Stimulated activated CD4-positive, alpha-beta T cell treated with anti-CD3 and anti-CD28 coated beads, TNF-alpha, amount 100 ng/mL, for 48 hours (primary cell): ENCODE measurements at places on chromosomes 5 and 9.

- no peak for DNase-seq
These were observed 116.2 kb downstream of the PRELID2 start for GRCh38 chr5:145718956-145719355.

DNA sequence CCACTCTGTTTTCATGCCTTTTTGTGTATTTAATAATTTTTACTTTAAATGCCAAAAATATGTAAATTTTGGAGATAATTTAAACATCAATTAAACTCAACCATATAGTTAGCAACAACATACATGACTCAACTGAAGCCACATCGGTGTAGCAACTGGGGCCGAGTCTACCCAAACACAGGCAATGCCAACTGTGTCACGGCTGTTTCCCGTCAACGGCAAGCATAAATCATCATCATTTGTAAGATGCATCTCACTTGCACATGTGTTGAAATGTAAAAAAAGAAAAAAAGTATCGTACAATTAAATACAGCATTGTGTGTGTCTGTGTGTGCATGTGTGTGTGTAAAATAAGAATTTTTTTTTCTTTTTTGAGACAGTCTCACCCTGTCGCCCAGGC, 160.1 kb upstream of the TAS2R1 start:
- DNase-seq, result no peak

DNA sequence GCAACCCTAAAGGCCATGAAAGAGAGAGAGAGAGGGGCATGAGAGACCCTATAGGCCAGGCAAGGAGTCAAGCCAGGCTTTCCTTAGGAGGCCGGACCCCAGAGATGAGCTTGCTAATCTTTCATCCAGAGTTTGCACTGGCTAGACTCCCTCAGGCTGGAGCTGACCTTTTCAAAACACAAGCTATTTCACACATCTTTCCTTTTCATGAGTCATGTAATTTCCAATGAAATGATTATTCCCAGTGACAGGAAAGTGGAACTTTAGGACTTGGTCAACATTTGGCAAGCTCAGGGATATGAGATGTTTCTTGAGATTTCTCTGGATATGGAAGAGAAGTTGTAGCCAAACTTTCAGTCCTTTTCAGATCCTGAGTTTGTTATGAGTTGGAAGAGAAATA, 117.7 kb downstream of the TARS1 start:
- DNase-seq, result no peak

DNA sequence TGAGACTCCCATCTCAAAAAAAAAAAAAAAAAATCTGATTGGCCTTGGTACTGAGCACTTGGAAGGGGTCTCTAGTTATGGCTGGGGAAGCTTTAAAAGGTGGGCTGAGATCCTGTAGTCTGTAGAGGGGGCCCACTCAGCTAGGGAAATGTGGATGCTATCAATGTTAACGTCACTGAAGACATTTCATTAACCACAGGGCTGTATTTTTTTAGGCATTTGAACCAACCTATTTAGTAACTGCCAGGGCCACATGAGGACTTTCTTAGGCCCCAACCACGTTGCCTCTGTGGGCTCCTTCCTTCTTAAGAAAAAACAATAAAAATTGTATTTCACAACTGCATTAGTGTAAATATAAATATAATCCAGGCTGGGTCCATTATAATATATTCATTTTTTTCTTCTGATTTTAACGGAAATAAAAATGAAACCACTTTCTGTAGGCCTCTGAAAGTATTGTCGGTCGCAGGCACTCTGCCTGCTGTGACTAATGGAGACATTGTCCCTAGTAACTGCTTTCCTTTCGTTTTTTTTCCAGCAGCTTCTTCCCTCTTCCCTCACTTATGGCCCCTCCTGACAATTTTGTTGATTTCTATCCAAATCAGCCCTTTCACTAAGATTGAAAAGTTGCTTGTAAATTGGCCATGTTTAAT, 71.6 kb downstream of the GCNT1 start:
- no peak for DNase-seq

- DNase-seq, result no peak
These were observed 727 bp upstream of the ADRB2 start for GRCh38 chr5:148825716-148826052.

DNA sequence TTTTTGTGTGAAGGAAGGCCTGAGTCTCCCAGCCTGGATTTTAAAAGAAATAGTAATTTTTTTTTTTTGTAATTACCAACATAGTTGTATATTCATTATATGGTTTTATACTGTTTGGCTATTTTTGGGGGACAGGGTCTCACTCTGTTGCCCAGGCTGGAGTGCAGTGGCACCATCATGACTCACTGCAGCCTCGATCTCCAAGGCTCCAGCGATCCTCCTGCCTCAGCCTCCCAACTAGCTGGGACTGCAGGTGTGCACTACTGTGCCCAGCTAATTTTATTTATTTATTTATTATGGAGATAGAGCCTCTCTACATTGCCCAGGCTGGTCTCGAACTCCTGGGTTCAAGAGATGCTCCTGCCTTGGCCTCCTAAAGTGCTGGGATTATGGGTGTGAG, 5.1 kb downstream of the LRRC8A start:
- DNase-seq, result no peak

DNA sequence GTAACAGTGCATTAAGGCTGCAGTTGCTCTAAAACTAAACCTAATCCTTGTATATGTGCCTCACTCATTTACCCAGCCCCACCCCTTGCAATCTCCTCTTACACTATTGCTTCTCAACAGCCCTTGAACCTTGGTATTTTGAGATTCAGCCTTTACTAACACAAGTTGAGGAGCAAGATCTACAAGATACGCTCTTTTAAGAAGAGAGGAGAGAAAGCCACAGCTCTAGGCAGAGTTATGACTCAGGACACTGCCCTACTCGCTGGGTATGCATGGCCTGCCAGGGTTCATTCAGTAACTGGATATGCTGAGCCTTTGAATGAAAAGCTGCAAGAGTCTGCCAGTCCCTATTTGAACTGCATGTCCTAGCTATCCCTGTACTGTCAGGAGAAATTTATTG, 219.5 kb downstream of the PCSK5 start:
- DNase-seq, result no peak

GRCh38 chr5:180639741-180640610, 9.4 kb downstream of the FLT4 start:
- DNase-seq, result no peak

GRCh38 chr9:11128156-11128555, 515.4 kb upstream of the PTPRD start:
- DNase-seq, result no peak

GRCh38 chr5:147844846-147845245, 13.4 kb upstream of the SPINK1 start:
- no peak for DNase-seq

GRCh38 chr9:38391278-38392118, 1.0 kb upstream of the ALDH1B1 start:
- DNase-seq, result no peak

DNA sequence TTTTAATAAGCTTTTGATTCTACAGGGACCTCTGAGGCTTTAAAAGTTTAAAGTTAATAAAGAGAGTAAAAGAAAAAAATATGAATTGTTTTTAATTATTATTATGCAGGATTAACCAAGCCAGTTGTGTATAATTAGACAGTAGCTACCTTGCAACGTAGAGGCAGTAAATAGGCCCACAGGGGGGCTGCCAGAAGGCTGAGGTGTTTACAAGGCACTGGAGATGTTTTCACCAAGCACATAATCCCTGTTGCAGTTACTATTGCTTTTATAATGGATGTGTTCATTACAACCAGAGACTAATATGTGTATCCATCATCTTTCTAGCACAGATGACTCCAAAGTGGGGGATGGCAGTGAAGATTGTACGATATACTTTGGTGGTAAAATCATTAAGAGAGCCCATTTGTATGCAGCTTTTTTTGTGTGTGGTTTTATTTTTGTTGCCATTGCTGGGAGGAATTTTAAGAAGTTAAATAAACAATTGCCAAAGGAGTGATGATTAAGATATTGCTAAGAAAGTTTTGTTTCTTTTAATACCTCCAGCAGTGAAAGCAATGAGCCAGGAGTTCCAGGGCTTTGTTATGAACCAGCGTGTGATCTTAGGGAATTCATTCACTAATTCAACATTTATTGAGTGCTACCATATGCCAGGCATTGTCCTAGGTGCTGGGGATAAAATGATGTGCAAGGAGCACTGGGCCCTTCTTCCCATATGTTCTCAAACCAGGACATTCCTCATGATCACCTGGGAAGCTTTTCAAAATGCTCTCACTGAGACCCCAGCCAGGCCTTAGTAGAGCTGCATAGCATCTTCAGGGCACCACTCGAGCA, 138.7 kb upstream of the EFNA5 start:
- DNase-seq, result no peak

- DNase-seq, result no peak
These were observed 395.2 kb upstream of the TNC start for GRCh38 chr9:115513148-115513547.

GRCh38 chr5:168875832-168876231, 296.7 kb upstream of the PANK3 start:
- no peak for DNase-seq

DNA sequence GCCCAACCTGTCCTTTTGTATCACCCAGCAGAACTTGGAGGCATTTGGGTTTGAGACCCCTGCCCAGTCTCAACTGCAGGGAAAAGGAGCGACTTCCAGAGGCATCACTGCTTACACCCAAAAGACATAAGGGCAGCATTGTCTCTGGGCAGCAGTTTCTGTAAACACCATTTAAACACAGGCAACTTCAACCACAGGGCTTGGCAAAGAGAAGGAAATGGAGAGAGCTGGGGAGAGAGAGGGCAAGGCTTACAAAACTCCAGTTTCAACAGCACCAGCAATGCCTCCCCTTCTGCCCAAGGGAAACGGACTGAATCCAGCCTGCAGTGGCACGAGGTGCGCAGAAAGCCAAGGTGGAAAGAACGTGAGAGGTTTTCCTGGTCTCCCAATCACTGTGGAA, 147.6 kb downstream of the ROR2 start:
- DNase-seq, result no peak

- DNase-seq, result no peak
These were observed 167.0 kb downstream of the TTC39B start for GRCh38 chr9:15140051-15140450.

GRCh38 chr5:150585781-150586341, 54.6 kb upstream of the SYNPO start:
- no peak for DNase-seq

- no peak for DNase-seq
These were observed 73.2 kb downstream of the AOPEP start for GRCh38 chr9:94799578-94800264.

DNA sequence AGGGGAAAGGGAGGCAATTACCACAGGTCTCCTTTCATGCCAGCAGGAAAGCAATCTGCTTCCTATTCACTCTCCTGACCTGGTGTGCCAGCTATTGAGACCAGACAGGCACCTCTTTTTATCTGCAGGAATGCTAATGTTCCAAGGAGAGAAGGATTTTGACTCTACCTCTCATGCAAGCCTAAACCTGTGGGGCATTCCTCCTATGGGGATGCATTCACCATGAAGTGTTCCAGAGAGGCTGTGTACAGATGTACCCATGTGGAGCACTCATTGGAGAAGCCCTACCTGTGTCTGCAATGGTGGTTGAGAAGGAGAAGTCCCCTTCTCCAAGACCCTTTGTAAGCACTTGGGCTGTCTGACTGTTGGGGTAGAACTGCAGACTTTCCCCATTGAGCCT, 45.4 kb upstream of the EDIL3 start:
- DNase-seq, result no peak

- no peak for DNase-seq
These were observed 32.8 kb downstream of the TUT7 start for GRCh38 chr9:86321373-86321772.

DNA sequence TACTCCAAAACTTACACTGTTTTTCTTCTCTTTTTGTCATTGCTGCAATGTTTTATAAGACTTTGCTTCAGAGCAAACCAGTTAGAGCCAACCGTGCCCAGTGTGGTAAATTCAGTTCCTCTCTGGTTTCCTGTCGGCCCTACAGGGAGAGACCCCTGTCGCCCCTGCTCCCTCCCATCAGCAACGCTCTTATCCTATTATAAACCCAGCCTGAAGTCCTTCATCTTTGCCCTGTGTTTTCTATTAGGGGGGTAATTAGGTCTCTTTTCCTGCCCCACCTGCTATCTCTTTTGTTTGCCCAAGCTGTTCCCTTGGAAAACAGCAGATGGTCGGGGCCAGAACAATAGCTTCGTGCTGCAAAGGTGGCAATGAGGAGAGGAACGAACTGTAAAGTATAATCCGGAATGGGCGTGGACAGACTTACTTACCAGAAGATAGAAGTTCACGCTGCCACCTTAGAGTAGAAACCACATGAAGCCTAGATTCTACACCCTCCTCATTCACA, 21.4 kb upstream of the OTULINL start:
- DNase-seq, result no peak

DNA sequence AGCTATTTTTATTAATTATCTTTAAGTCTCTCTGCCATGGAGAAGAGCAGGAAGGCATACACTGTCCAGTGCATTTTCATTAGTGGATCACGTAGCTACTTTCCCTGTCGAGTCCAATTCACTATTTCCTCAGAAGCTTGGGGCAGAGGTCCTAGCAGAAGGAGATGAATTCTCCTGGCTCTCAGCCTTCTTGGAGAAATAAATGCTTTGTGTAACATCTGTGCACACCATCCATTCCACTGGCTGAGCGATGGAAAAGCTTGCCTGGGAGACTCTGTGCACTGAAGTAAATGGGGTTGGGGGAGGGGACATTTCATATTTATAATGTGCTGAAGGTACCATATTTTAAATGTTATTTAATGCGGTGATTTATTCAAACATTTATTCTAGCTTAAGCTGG, 23.4 kb downstream of the PROP1 start:
- DNase-seq, result no peak

DNA sequence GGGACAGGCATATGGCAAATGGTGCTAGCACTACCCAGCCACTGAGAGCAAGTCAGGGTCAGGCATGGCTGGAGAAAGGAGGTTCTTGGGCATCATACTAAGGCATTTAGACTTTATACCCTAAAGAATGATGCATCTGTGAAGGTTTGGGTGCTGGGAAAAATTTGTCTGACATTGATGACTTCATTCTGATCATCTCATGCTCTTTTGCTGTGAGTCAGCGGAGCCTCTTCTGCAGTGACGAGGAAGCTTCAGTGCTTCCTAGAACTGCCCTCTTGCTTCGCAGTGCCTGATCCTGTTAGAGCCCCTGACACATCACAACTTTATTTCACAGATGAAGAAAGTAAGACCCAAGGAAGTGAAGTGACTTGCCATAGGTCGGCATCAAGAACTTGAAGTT, 266.6 kb upstream of the GAS1 start:
- no peak for DNase-seq

DNA sequence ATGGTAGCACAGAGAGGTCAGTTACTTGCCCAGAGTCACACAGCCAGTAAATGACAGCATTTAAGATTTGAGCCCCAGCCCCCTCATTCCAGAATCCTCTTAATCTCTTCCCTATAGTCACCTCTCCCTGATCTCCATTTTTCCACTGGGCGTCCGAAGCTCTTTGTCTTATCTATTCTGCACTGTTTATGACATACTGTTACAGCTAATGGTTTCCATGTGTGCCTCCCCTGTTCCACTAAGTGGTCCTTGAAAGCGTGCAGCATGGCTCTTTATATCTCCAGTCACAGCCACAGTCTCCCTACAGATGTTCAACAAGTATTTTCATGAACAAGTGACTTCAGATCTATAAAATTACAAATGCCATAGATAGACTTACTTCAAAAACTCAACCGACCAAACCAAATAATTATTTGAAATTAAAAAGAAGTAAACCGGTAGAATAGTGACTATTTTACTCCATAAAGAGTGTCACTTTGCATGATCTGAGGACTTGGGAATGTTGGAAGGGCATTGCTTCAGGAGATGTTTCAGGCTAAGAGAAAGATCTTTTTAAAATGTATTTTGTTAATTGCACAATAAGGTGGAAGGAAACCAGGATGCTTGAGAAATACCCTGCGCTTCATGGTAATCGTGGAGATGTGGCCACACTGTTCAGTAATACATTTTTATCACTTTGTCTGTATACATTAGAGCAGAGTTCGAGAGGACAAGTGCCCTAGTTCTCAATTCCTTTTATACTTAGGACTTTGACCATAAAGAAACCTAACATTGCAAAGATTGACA, 237.2 kb downstream of the FBXL7 start:
- DNase-seq, result no peak
